ENCODE measurements at places on chromosomes 12 and 14.

DNA sequence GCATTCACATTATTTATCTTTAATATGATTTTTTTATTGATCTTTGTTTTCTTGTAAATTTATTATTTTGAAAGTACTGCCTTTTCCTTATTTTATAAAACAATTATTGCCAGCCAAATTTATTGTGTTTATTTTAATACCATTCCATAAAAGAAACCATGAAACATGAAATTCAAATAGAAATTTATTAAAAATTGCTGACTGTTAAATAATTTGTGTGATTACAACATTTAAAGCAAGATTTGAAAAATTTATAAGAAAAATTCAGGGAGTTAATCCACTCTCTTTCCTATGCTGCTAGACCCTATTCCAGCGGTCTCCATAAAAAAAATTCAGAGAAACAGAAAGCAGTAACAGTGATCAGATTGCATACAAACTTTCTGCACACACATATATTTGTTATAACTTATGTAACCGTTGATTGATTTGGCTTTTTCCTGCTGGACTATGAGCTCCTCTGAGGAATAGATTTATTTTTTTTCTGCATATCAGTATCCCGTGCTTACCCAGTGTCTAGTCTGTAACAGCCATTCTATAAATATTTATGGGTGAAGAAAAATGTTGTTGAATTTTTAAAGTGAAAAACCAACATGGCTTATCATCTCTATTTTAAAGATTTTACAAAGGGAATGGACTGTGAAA lies 68.1 kb downstream of the LRRK2 start:
- no peak for DNase-seq

DNA sequence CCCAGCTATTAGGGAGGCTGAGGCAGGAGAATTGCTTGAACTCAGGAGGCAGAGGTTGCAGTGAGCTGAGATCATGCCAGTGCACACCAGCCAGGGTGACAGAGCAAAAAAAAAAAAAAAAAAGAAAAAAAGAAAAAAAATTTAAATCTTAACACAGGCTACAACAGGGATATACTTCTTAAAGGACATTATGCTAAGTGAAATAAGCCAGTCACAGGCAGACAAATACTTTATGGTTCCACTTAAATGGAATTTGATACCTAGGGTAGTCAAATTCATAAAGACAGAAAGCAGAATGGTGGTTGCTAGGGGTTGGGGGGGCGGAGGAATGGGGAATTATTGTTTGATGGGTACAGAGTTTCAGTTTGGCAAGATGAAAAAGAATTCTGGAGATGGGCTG lies 14.8 kb upstream of the PPTC7 start:
- no peak for DNase-seq

DNA sequence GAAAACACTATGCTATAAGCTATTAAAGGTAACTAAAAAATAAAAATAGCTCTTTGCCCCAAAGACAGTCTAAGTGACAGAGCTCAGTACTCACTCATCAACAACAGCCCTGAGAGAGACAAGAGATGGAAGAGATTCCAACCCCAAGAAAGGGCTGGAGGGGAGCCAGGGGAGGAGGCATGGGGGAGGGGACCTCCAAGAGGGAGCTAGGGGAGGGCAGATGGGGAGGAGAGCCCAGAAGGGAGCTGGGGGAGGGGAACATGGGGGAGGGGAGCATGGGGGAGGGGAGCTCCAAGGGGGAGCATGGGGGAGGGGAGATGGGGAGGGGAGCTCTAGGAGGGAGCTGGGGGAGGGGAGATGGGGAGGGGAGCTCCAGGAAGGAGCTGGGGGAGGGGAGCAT lies 7.7 kb downstream of the SSH1 start:
- DNase-seq: no peak

- DNase-seq: no peak
Measured at GRCh38 chr12:13000616-13000924, 505 bp upstream of the HEBP1 start.

GRCh38 chr14:39246618-39247017 lies 12.9 kb downstream of the MIA2 start:
- DNase-seq: no peak

DNA sequence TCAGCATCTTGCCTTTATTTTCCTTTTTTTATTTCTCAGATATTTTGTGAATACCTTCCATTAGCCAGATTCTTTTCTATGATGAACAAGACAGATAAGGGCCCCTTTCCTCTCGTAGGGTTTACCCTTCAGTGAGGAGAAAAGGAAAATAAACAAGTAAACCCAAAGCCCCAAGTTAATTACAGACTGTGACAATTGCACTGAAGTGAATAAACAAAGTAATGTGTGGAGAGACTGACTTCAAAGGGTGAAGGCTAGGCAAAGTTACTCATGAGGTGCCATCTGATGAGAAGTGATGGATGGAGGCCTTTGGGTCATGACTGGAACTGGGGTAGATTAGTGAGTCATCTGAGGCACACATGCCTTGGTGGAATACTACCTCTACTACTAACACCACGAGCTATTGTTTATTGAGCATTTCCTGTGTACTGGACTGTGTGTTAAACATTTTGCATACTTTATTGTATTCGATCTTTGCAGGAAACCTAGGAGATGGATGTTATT lies 143.4 kb upstream of the PRICKLE1 start:
- DNase-seq: no peak

- DNase-seq: no peak
Measured at GRCh38 chr14:77616133-77616453, 344 bp downstream of the SPTLC2 start.

DNA sequence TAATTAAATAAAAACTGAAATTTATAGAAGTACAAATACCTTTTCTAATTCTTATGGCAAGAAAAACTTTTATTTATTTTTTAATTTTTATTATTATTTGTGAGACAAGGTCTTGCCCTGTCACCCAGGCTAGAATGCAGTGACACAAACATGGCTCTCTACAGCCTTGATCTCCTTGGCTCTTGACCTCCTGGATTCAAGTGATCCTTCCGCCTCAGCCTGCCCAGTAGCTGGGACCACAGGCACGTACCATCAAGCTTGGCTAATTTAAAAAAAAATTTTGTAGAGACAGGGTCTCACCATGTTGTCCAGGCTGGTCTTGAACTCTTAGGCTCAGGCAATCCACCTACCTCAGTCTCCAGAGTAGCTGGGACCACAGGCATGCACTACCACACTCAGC lies 47.4 kb downstream of the COCH start:
- DNase-seq: no peak

DNA sequence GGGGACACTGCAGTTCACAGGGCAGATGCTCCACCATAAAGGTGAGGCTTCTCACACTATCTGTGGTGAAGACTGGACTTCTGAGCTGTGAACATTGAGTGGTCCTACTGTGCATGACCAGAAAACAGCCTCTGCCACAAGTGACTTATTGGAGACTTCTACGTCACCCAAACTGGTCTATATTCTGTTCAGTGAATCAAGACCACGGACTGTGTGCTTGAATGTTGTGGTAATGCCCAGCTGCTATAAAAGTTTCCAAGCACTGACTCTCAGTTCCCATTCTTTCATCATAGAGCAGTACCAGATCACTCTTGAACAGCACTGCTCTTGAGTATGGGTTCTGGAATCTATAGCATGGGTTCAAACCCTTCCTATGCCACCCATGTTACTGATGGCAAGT lies 4.8 kb upstream of the PLEK2 start:
- DNase-seq: no peak

- DNase-seq: no peak
Measured at GRCh38 chr12:94701711-94702110, 51.4 kb upstream of the TMCC3 start.

DNA sequence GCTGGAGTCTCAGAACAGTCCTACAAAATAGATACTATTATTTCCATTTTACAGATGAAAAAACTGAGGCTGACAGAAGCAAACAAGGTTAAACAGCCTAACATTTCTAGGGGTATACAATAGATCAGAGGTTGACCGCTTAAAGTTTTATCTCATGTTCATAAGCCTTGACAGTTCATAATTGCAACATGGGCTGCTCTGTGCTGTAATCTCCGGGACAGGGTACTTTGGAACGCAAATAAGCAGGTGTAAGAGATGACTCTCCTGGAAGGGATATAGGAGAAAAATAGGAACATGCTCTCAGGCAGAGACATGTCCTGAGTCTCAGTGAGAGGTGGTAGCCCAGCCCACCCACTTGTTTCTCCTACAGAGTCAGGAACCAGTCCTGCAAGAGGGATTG lies 72.8 kb upstream of the RBM19 start:
- DNase-seq: no peak

Measured in stimulated activated CD8-positive, alpha-beta memory T cell treated with anti-CD3 and anti-CD28 coated beads, Interleukin-2, amount 100 ng/mL, for 48 hours (primary cell).